Breast epithelium (tissue), 4 donors: ENCODE measurements at places on chromosomes 12 and 14. TPM values are rescaled to one million over a fixed set of nuclear protein-coding genes. Genes with fewer than 3 reads are reported as not detected.

GRCh38 chr14:80585506-80585835 is 356.1 kb downstream of the CEP128 start:
- H3K27ac ChIP-seq = no peak overlapping the region
- H3K4me1 ChIP-seq = no peaks in the 10 kb centered on the region
- no peaks in the 10 kb centered on the region for H3K36me3 ChIP-seq
- DNase-seq = no peak
- H3K4me3 ChIP-seq = no peak overlapping the region

DNA sequence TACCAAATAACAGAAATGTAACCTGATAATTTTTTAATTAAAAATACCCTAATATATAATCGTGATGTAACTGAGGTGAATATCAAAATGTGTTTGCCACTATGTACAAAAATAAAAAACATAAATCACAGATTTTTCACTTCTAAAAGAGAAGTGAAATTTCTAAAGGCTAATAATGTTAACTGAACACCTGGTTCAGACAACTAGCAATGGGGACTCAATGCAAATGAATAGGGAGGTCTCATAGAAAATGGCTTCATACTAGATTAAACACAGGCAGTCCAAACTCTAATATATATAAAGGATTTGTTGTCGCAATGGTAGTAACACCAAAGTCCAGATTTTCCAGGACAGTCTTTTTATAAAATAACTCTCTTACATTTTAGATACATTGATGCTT is 365.4 kb upstream of the ATP2B1 start:
- no peaks in the 10 kb centered on the region for H3K4me1 ChIP-seq
- no peak overlapping the region for H3K4me3 ChIP-seq
- no peak overlapping the region for H3K27ac ChIP-seq
- no peaks in the 10 kb centered on the region for H3K36me3 ChIP-seq

HSPB8 gene
- 44.5 TPM for total RNA-seq

DNA sequence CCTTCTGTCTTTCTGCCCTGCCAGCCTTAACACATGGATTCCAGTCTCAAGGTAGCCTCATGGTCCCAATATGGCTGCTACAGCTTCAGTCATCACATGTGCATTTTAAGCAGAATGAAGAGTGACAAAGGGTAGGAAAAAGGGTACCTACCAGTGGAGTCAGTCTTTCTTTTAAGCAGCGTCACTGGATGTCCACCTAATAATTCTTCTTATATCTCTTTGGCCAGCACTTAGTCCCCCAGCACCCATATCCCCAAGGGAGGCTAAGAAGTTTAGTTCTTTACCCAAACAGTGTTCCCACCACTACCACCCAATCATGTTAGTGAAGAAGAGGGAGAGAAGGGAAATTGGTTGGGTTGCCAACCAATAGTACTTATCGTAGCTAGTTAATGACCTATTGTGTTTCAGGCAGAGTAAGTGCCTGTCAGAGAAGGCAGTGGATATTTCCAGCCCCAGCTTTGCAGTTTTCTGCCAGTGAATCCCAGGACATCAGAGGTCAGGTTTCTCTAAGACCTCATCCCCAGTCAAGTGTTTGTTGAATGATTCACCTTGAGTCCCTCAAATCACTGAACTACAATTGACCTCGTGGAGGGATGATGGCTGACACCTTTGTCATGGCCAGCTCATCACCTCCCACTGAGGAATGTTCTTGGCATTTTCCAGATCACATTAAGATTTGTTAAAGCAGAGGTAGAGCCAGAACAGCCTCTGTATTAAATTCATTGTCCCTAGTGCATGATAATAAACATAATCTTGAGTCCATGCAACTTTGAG is 250.9 kb upstream of the CRY1 start:
- H3K27ac ChIP-seq = no peak overlapping the region
- no peak for DNase-seq
- no peaks in the 10 kb centered on the region for H3K4me1 ChIP-seq
- no peak overlapping the region for H3K4me3 ChIP-seq
- no peaks in the 10 kb centered on the region for H3K36me3 ChIP-seq

BIN2 gene
- 2.3 TPM for total RNA-seq

RERGL gene
- 1.4 TPM for total RNA-seq

DNA sequence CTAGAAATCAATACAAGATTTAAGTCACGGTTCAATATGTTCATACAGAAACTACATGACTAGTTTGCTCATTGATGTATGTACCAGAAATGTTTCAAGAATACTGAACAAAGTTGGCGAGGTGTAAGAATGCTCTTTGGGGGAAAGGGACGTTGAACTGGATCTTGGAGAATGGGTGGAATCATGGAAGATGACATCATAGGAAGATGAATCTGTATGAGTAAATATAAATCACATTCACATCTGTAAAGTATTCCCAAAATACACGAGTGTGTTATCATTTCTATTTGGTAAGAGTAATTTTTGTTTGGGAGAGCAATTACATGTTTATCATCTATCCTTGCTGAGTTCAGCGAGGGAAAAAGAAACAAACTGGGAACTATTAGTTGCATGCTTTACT is 162.2 kb upstream of the TMTC1 start:
- no peak overlapping the region for H3K27ac ChIP-seq
- H3K4me1 ChIP-seq = no peaks in the 10 kb centered on the region
- no peak for DNase-seq
- no peak overlapping the region for H3K4me3 ChIP-seq

GRCh38 chr12:110627500-110628195 is 13.7 kb downstream of the TCTN1 start:
- H3K36me3 ChIP-seq = no peaks in the 10 kb centered on the region
- H3K4me1 ChIP-seq = no peaks in the 10 kb centered on the region
- no peak overlapping the region for H3K4me3 ChIP-seq
- no peaks in the 10 kb centered on the region for H3K27me3 ChIP-seq

DNA sequence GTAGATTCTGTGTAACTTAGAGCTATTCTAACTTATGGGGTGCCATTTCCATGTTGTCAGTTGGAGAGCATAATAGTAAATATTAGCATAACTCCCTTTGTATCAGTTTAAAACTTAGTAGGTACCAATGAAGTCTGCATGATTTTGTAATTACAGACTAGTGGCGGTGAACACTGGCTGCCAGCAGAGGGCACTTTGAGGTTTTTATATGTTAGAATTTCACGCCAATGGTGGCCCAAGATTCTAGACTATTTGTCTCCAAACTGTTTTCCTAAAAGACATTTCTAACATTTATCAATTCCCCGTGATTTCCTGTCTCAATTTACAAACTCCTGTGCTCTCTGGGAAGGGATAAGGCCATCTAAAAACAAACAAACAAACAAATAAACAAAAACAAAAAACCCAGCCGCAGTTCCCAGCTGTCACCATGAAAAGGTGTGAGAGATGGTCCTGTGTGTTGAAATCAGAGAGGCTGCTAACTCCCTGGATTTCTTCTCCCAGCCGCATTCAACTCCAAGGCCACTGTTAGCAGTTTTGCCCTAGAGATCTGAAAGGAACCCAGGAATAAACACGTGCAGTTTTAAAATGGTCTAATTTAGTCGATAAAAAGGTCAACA is 57.6 kb downstream of the BRMS1L start:
- no peaks in the 10 kb centered on the region for H3K36me3 ChIP-seq
- no peak overlapping the region for H3K27ac ChIP-seq
- H3K4me3 ChIP-seq = no peak overlapping the region
- DNase-seq = no peak

DNA sequence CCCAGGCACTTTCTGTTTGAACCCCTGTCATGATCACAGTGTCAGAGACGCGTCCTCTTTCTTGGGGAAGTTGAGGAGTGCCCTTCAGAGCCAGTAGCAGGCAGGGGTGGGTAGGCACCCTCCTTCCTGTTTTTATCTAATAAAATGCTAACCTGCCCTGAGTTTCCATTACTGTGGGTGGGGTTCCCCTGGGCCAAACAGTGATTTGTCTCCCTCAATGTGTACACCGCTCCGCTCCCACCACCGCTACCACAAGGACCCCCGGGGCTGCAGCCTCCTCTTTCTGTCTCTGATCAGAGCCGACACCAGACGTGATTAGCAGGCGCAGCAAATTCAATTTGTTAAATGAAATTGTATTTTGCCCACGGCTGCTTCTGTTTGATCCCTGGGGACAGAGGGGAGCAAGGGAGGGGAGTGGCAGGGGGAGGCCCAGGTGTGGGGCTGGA is 5.1 kb downstream of the SHMT2 start:
- H3K36me3 ChIP-seq = no peaks in the 10 kb centered on the region
- H3K4me3 ChIP-seq = no peak overlapping the region
- DNase-seq = no peak
- H3K27me3 ChIP-seq = peaks cover 7% of the 10 kb centered on the region

SOCS2 gene
- total RNA-seq = 59.4 TPM
